ENCODE measurements at places on chromosomes 7 and 10. TPM values are rescaled to one million over a fixed set of nuclear protein-coding genes. Genes with fewer than 3 reads are reported as not detected.

DNA sequence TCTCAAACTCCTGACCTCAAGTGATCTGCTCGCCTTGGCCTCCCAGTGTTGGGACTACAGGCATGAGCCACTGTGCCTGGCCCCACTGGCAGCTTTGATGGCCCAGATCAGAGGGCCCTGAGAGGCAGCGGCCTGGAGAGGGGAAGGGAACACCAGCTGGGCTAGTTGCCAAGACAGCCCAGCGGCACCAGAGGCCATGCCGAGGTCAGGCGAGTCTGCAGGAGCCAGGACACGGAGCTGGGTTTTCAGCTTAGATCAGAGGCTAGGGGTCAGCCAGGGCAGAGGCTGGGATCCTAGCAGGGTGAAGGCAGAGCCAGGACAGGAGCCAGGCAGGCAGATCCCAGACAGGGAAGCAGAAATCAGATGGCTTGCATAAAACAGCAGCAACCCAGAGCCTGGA is 92.9 kb downstream of the MYL10 start:
- no peak for DNase-seq

GRCh38 chr7:22332461-22332870 is 24.5 kb downstream of the RAPGEF5 start:
- DNase-seq, result no peak

DNA sequence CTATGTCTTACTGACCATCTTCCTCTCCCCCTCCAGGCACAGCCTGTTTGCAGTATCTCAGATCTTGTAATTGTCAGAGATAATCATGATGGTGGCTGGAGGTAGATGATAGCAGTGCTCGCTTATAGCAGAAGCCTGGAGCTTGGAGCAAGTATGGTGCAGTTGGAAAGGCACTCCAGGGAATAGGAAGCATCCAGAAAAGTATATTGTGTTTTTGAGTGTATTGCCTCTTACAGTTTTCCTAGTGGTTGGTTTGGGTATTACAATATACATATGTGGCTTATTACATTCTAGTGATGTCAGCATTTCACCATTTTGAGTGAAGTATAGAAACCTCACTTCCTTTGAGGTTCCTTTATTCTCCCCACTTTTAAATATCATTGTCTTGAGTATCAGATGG is 101.5 kb downstream of the STK31 start:
- DNase-seq, result no peak

GRCh38 chr7:131076032-131076431 is 251.6 kb upstream of the MKLN1 start:
- no peak for DNase-seq

GRCh38 chr7:151921451-151921850 is 34.8 kb upstream of the GALNTL5 start:
- no peak for DNase-seq

DNA sequence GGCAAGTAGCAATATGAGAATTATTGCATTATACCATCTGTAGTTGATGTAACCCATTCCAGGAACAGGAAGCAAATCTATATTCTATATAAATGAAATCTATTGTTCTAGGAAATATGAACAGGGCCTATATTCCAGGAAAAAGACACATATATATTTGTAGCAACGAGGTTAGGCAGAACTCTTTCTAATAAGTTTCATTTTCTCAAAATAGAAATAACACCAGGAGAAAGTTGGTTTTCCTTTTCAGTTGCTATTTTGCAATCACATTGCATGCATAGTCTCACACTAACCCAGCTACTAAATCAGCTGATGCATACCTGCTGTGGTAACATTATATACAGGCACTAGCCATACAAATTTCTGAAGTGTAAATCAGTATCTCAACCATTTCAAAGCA is 6.2 kb upstream of the IFIT2 start:
- DNase-seq, result no peak

- DNase-seq, result peak; percentile 75
These were observed 45.1 kb downstream of the BPGM start for GRCh38 chr7:134691546-134692343.

DNA sequence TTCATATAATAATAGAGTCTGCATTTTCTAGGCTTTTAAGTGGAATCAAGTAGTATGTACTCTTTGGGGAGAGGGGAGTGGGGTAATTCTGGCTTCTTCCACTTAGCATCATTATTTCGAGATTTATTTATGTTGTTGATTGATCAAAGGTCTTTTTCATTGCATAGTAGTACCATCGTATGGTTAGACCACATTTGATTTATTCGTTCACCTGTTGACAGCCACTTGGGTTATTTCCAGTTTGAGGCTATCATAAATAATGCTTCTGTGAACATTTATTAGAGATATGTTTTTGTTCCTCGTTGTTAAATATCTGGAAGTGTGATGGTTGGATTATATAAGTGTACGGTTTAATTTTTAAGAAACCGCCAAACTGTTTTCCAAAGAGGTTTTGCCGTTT is 52.8 kb downstream of the AHCYL2 start:
- no peak for DNase-seq

DNA sequence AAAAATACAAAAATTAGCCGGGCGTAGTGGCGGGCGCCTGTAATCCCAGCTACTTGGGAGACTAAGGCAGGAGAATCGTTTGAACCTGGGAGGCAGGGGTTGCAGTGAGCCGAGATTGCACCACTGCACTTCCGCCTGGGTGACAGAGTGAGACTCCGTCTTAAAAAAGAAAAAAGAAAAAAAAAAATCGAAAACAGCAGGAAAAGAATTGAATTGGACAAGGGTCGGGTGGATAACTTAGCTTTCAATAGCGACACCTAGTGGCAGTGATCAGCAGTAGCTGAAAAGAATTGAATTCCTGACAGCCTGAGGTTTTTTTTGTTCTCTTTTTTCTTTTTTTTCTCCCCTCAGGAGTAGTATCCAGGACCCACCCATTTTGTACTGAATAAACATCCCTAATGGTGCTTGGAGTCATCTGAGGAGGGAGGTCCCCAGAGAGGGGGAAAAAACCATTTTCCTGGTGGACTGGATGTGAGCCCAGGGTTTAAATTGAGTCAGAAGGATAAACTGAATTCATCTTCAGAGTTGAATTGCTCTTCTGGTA is 55.1 kb downstream of the CYCS start:
- DNase-seq, result no peak

DNA sequence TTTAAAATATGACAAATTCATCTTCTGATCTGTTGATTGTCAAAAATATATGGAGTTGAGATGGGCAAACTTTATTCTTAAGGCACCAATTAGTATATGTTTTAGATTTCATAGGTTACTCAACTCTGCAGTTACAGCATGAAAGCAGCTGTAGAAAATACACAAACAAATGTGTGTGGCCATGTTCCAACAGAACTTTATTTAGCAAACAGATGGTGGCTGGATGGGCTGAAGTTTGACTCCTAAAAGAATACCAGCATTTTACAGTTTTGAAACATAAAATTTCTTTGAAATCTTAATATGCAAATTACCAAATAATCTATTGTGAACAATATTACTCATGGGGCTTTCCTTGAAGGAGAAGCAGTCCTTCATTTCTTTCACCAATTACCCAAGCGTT is 1206.0 kb upstream of the LRRTM3 start:
- DNase-seq, result no peak

GRCh38 chr10:87850742-87851205 is 12.6 kb downstream of the KLLN start:
- no peak for DNase-seq

- DNase-seq, result no peak
These were observed 64.1 kb upstream of the INSIG1 start for GRCh38 chr7:155233311-155234157.

GRCh38 chr7:15430191-15430590 is 131.6 kb downstream of the AGMO start:
- no peak for DNase-seq

DNA sequence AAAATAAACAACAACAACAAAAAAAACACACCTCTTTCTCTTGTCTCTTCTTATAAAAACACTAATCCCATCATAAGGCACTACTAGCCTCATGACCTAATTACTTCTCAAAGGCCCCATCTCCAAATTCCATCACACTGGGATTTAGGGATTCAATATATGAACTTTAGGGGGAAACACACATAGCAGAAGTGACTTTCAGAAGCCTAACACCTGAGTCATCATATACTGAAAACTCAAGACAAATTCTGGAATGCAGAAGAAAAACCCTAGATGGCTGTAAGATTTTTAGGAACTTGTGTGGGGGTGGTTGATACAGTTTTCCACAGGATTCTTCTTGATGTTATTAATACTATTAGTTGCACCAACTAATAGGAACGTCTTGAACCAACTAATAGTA is 33.7 kb upstream of the CSTF2T start:
- DNase-seq, result no peak

The CDNF gene
- 1.9 TPM for total RNA-seq

The CPVL gene
- 20.6 TPM for total RNA-seq

The ASB4 gene
- not detected for total RNA-seq

The SLC26A4 gene
- 2.3 TPM for total RNA-seq
